Activated naive CD8-positive, alpha-beta T cell treated with anti-CD3 and anti-CD28 coated beads, Interleukin-2, amount 10 ng/mL, durations not matched to agents 7 days and 5 days (primary cell): ENCODE measurements at places on chromosomes 7 and 10.

- no peak for DNase-seq
Observed at GRCh38 chr7:41979834-41980307, 257.1 kb downstream of the GLI3 start.

GRCh38 chr10:26486990-26487850 is 49.1 kb downstream of the APBB1IP start:
- no peak for DNase-seq

- DNase-seq, result no peak
Observed at GRCh38 chr7:51357821-51358220, 41.2 kb upstream of the COBL start.

- no peak for DNase-seq
Observed at GRCh38 chr7:129828989-129829736, 123.6 kb downstream of the UBE2H start.

- DNase-seq, result no peak
Observed at GRCh38 chr7:141590666-141591065, 39.5 kb downstream of the AGK start.

GRCh38 chr10:130740166-130740565 is 571.4 kb downstream of the TCERG1L start:
- DNase-seq, result no peak

DNA sequence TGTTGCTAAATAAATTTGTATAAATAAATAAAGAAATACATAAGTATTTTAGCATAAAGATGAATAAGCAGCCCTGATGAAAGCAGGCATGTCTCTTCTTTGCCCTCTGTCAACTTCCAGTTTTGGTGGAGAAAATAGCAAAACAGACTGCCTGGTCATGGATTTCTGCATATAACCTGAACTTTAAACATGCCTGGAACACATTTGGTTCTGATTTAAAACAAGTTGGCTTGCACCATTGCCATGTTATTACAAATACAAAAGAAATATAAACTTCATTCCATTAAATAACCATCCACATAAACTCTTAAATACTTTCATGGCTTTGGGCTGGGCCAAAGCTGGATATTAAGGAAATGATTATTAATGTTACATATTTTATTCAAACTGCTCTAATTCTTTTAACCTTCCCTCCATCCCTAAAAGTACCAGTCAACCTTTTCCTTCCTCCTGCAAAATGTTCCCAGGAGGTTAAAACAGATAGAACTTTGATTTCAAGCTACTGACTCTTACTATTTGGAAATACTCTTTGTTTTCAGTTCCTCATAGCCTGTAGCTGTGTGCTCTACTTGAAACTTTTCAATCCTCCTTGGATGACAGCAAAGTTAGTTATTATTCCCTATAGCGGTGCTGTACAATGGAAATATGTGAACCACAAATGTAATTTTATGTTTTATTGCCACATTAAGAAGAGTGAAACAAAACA is 96.3 kb downstream of the BICC1 start:
- no peak for DNase-seq

- no peak for DNase-seq
Observed at GRCh38 chr7:16951483-16952080, 69.8 kb upstream of the AGR3 start.

- DNase-seq, result no peak
Observed at GRCh38 chr7:32115831-32116230, 45.6 kb upstream of the PDE1C start.

DNA sequence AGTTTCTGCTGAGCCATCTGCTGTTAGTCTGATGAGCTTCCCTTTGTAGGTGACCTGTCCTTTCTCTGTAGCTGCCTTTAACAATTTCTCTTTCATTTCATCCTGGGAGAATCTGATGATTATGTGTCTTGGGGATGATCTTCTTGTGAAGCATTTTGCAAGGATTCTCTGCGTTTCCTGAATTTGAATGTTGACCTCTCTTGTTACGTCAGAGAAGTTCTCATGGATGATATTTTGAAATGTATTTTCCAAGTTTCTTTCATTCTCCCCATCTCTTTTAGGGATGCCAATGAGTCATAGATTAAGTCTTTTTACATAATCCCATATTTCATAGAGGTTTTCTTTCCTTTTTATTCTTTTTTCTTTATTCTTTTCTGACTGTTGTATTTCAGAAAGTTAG is 184.2 kb upstream of the BET1 start:
- DNase-seq, result no peak

- no peak for DNase-seq
Observed at GRCh38 chr10:15515202-15515601, 144.1 kb upstream of the FAM171A1 start.

DNA sequence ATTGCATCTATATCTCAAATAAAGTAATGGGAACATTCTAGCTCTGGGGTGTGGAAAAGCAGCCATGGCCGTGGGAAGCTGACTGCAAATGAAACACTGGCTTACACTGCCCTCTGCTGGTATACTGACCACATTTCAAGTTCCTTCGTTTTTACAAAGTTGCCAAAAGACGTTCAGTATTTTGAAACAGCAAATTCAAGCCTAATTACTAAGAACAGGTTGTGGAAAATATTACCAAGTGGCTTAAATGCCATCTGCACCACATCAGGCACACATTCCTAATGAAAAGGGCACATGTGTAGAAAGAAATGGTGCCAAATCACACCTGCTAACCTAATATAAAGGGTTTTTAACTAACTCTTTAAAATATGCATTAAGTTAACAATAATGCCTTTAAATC is 83.9 kb downstream of the JAZF1 start:
- DNase-seq, result no peak

- no peak for DNase-seq
Observed at GRCh38 chr10:105969884-105970377, 1194.6 kb downstream of the SORCS1 start.

DNA sequence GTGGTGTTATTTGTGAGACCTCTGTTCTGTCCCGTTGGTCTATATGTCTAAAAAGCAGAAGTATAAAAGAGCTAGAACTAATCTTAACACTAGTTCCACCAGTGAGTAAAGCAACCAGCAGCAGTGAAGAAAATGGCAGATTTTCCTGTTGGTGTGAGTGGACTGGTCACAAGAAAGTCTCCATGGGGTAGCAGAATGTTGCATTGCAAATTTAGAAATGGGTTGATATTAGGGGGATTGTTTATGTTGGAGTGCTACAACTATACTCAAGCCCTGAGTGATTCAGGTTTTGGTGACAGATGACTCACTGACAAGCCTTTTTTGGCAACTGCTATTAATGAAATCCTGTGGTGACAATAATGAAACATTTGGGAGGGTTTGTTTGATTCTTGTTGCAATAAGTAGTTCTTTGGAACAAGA is 5.6 kb downstream of the AVL9 start:
- no peak for DNase-seq

DNA sequence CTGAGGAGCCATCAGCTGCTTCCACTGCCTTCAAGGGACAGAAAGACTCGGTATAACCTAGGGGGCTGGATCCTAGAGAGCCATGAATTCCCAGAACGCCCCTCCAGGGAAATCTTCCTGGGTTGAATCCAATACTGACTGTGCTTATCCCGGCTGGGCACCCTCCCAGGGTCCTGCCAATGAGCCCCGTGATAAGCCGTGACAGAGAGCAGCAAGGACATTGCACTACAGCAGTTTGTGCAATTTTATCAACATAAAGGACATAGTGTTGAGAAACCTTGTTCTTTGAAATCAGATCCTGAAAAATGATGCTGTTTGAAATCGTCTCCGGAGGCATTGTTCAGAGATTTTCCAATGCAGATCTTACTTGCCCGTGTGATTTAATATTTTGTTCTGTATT is 18.8 kb downstream of the AKR1B1 start:
- no peak for DNase-seq

- no peak for DNase-seq
Observed at GRCh38 chr7:4210821-4211220, 471.3 kb upstream of the FOXK1 start.

GRCh38 chr7:76231071-76231470 is 29.4 kb downstream of the SRRM3 start:
- DNase-seq, result no peak

- no peak for DNase-seq
Observed at GRCh38 chr10:33861016-33861704, 526.7 kb upstream of the NRP1 start.

DNA sequence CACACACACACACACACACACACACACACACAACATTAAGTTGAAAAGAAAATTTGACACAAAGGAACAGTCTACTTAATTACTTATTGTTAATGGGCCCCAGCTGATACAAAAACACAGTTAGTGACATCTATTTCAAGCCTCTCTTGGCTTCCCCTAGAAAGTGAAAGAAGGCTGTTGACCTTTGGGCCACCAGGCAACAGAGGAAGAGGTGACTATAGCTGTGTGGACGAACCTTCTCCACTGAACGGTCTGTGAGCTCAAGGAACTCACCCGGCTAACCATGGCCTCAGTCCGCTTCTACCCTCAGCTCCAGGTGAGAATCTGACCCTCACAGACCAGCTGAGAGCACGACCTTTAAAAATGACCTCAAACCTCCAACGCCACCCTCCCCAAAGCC is 32.9 kb upstream of the CALN1 start:
- no peak for DNase-seq

GRCh38 chr7:153005750-153006435 is 246.3 kb downstream of the ACTR3B start:
- no peak for DNase-seq

GRCh38 chr10:90652519-90652918 is 205.3 kb downstream of the HTR7 start:
- no peak for DNase-seq

GRCh38 chr7:69803699-69804516 is 205.6 kb downstream of the AUTS2 start:
- DNase-seq, result no peak

GRCh38 chr10:98563811-98564210 is 117.1 kb upstream of the HPS1 start:
- no peak for DNase-seq

GRCh38 chr7:157402911-157403534 is 66.2 kb downstream of the DNAJB6 start:
- no peak for DNase-seq

DNA sequence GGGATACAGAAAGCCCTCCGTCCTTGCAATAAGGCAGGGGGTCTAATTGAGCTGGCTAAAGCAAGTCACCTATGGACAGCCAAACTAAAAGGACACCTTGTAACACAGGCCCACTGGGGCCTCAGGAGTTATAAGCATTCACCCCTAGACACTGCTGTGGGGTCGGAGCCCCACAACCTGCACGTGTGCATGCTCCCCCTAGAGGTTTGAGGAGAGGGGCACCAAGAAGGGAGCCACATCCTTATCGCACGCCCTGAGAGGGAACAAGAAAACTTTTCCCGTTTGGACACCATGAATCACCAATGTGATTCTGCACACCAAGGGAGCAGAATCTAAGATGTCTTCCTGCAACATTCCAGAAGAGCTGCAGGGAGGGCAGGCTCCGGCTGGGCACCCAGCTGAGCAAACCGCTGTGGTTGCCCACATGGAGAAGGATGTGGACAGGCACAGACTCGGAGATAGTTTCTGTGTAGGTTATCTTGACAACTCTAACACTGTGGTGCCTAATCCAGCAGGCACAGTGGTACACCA is 17.7 kb upstream of the TARP start:
- DNase-seq, result no peak

DNA sequence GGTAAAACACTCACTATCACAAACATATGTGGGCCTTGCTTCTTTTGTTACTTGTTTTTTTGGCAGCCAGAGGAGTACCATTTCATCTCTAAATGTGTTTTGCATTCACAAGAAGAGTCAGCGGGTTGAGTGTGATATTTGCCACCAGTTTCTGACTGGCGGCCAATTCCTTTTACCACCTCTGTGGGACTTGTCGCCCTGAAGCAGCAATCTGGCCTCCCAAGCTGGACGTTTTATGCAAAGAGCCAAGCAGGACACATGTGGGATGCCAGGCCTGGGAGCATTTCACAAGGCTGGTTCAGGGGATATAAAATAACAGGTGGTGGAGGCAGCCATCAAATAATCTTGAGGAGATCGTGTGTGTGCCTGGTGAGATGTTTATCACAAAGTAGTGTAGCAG is 61.8 kb upstream of the TRIL start:
- no peak for DNase-seq
